ENCODE measurements at places on chromosomes 16 and 17. TPM values are rescaled to one million over a fixed set of nuclear protein-coding genes. Genes with fewer than 3 reads are reported as not detected.

- no peak for DNase-seq
Observed at GRCh38 chr17:82665891-82666290, 17.6 kb upstream of the WDR45B start.

- DNase-seq, result no peak
Observed at GRCh38 chr17:42591411-42591810, 13.9 kb upstream of the PSMC3IP start.

DNA sequence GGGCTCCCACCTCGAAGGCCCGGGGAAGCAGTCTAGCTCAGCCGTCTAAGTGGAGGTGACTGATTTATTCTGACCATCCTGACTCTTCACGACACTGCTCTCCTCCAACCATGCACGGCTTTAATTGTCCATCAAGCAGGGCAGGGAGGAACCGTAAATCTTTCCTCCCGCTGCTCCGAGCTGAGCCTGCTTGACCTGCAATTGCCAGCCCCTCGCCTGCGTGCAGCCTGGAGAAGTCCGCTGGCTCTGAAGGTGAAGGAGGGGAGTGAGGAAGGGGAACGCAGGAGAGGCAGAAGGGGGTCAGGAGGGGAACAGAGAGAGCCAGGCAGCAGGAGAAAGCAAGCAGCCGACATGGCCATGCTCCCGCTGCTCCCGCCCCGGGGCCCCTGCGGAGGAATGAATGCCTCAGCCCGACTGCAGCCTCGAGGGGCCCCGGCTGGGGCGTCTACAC lies 10.1 kb downstream of the RBFOX3 start:
- no peak for DNase-seq

GRCh38 chr16:17360693-17361122 lies 110.1 kb downstream of the XYLT1 start:
- no peak for DNase-seq

The CACNG5 gene
- total RNA-seq, result not detected

The LAT gene
- total RNA-seq, result not detected

The HYDIN gene
- 0.67 TPM for total RNA-seq

The OR4D1 gene
- total RNA-seq, result not detected

The CACNA1H gene
- total RNA-seq, result 0.27 TPM

The CRYBA1 gene
- not detected for total RNA-seq

All from MG63 (cell line).